ENCODE measurements at places on chromosomes 3 and 15.

- DNase-seq: no peak
These were observed 189.0 kb upstream of the TMC3 start for GRCh38 chr15:81562986-81563385.

DNA sequence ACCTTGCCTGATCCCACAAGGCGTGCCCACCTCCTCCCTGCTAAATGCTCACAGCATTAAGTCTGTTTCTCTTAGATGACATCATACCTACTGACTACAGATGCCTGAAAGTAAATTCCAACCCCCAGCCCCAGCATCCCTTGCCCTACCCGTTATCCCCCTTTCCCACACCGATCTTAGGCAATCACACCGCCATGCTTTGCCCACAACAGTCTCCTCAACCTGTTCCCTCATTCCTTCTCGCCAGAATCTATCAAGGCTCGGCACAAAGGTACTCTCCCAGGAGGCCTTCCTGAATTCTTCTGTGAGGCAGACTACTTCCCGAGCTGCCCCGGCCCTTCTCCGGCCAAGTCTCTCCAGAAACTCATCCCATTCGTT lies 789 bp upstream of the SEC61A1 start:
- peak; percentile 29 for DNase-seq

DNA sequence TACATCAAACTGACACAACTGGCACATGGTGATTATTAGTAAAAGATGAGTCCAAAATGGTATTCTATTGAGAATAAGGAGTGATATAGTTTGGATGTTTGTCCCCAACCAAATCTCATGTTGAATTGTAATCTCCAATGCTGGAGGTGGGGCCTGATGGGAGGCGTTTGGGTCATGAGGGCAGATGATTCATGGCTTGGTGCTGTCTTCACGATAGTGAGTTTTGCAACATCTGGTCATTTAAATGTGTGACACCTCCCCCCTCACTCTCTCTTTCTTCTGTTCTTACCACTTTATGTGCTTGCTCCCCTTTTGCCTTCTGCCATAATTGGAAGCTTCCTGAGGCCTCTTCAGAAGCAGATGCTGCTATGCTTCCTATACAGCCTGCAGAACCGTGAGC lies 90.6 kb downstream of the RSL24D1 start:
- no peak for DNase-seq

DNA sequence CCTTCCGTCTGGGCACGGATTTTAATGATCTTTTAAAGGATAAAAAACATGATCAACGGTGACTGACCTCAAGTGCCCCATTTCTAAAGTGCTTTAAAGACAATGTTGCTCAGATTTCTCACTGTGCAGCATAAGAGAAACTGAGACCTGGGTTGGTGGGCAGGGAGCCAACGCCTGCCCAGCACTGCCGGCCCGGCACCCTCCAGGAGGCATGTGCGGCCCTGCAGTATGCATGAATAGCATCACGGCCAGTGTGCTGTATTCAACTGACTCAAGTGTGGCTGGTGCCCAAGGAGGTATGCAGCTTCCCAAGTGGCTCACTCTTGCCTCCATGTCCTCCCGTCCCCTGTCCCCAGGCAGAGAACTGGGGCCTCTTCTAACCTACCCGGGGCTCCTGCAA lies 30.3 kb downstream of the SEC61A1 start:
- peak; percentile 20 for DNase-seq

- DNase-seq: no peak
These were observed 49.5 kb downstream of the CLDN1 start for GRCh38 chr3:190272747-190273146.

DNA sequence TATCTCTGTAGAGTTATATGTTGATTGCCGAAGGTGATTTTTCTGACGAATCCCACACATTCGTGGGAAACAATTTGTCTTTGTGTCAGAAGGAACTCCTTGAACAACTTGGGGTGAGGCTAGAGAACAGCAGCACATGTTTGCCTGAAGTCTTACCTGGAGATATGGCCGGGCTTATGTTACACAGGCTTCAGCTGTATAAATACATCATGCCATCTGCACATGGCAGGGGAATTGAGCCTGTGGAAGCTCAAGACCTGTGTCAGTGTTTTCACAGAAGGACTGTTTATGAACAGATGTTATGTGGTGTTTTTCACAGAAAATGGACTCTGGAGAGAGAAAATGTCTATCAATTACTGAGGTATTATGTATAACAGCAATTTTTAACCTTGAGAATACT lies 203.6 kb upstream of the MDFIC2 start:
- no peak for DNase-seq

DNA sequence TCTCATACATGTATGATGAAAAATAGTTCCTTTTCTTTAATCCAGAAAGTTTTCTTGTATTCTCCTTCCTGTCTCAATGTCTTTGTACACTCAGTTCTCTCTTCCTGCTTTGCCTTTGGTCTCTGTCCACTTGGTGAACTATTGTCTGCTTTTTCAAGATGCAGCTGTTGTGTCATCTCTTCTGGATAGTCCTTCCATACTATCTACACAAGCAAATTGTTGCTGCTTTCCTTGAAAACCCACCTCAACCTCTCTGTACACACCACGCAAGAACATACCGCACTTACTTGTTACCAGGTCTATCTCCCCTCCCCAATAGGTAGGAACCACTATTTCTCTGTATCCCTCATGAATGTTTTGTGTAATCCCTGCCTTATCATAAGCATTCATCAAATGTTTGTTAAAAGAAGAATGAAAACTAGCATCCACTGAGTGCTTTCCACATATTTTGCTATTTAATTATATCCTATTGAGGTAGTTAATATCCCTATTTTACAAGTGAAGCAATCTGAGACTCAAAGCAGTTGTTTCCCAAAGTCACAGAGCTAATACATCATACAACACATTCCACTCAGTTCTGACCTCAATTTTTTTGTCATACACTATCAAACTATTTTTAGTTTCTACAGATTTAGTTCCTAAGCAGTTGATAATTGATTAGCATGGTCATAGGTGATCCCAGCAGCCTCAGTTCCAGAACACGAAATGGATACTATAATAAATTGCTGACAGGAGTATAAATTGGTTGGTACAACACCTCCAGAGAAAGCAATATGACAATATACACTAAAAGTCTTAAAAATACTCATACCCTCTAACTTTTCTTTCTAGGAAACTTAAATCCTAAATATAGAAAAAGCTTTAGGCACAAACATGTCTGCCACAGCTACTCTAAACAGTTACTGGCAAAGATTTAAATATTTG lies 19.6 kb downstream of the HACL1 start:
- DNase-seq: no peak

DNA sequence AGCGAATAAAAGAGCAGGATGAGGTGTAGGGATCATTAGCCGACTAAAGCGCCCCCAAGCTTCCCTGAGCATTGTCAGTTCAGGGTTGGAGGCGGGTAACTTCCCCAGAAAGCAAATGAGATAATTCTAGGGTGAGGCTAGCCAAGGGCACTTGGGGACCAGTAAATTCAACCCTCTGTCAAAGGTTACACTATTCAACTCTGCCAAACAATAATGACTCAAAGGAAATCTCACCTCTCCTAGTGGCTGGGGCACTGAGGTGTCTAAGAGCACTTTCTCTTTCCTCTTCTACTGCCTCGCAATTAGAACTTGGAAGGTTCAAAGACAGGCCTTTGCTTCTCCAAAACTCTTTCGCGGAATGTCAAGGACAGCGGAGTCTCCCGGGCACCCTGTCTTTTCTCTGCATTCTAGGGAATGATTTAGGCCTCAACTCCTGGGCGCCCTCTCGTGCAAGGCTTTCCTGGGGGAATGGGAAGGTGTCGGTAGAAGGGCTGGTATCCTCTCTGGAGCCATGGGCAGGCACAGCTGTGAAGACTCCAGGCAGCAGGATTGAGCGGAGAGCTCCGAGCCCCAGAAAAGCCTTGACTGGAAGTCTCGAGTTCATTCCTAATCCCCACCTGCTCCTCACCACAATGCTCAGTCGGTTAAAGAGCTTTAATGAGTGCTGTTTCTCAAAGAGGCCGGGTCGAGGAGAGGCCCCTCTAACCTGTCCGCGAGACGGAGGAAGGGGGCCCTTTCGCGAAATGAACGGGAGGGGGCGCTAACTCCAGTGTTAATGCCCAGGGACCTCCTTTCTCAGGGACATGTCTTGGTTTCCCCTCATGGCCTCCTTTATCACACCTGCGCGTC lies 21.9 kb downstream of the ZIC4 start:
- DNase-seq: no peak

DNA sequence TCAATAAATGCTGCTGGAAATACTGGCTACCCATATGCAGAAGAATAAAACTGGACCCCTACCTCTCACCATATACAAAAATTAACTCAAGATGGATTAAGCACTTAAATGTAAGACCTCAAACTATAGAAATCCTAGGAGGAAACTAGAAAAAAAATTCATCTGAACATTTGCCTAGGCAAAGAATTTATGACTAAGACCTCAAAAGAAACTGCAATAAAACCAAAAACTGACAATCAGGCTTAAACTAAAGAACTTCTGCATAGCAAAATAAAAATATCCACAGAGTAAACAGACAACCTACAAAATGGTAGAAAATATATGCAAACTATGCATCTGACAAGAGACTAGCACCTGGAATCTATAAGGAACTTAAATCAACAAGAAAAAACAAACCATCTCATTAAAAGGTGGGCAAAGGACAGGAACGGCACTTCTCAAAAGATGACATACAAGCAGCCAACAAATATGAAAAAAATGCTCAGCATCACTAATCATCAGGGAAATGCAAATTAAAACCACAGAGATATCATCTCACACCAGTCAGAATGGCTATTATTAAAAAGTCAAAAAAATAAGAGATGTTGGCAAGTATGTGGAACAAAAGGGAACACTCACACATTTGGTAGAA lies 47.0 kb downstream of the MYO9A start:
- no peak for DNase-seq

DNA sequence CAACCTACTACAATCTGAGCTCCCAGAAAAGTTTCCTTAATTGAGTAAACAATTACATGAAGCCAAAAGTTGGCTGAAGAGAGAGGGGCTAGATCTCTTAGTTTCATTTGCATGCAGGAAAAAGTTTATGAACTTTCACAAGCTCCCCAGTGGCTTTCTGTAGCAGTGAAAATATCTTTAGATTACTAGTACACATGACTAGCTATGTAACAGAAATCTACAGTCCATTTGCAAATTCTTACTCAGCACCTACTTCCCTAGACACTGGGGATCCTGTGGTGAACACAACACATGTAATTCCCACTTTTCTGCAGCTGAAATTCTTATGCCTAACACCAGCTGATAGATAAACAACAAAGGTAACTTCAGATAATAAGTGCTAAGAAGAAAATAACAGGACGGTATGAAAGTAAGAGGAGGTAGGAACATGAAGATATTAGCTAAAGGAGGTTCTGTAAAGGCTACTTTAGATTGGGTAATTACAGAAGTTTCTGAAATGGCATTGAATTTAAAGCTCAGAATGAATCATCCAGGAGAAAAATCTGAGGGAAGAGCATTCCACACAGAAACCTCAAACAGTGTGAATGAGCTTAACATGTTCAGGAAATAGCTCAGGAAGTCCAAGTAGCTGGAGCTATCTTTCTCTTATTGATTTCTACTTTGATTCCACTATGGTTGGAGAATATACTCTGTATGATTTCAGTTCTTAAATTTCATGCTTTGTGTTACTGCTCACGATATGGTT lies 204.8 kb downstream of the MAGI1 start:
- DNase-seq: peak; percentile 62

DNA sequence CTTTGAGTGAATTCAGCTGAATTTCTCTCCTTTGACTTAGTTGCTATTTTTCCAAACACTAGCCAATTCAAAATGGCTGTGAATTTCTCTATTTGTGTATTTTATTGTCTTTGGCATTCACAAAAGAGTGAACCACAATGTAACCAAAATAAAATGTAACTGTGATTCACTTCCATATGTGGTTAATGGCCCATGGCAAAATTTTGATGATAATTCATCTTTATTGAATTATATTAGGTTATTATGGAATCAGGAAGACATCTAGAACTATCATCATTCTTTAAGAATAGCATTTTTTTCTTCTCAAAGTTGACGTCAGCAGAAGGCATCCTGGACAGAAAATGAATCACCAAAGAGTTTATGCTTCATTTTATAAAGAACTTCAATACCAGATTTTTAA lies 705.3 kb upstream of the NAALADL2 start:
- DNase-seq: no peak

DNA sequence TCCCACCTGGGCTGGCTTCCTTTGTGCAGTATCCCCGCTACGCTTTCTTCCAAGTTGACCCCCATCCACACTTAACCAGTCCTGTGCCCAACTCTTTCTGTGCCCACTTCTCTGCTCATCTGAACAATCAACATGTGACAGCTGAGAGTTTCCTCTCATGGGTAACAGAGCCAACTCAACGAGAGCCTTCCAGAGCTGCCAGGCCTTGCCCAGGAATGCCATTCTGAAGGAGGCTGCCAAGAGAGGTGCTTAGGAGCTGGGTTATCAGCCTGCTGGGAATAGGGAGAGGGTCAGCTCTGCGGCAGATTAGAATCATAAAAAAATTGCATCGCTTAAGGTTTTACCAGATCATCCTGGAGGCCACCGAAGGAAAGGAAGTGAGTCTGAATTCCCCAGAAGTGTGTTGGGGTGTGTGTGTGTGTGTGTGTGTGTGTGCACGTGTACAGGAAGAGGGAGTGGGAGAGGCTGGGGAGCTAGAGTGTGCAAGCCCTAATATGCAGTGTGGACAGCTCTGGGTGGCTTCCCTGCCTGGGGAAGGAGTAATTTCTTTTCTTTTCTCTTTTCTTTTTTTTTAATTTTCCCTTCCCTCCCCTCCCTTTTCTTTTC lies 66.7 kb downstream of the ITGA11 start:
- DNase-seq: no peak

DNA sequence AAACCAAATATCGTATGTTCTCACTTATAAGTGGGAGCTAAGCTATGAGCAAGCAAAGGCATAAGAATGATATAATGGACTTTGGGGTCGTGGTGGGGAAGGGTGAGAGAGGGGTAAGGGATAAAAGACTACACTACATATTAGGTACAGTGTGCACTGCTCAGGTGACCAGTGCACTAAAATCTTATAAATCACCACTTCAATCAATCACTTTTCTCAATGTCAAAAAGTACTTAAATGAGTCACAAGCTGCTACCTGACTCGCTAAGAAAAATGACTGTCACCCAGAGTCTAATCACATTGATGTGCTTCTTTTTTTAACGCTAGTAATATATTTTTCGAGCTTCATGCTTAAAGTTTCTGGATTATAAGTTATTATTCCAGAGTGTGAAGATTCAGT lies 95.5 kb downstream of the CBLB start:
- DNase-seq: no peak

Data from ACHN (cell line).